ENCODE measurements at places on chromosomes 2 and 18.

- H3K36me3 ChIP-seq: no peaks in the 10 kb centered on the region
- no peaks in the 10 kb centered on the region for H3K27me3 ChIP-seq
- H3K27ac ChIP-seq: no peak overlapping the region
- DNase-seq: no peak
- no peaks in the 10 kb centered on the region for H3K4me1 ChIP-seq
These were observed 229.3 kb downstream of the HNMT start for GRCh38 chr2:138193416-138194213.

GRCh38 chr2:70656421-70657010, 102.9 kb upstream of the TGFA start:
- no peak overlapping the region for H3K4me3 ChIP-seq
- no peaks in the 10 kb centered on the region for H3K36me3 ChIP-seq
- H3K4me1 ChIP-seq: peaks cover 2% of the 10 kb centered on the region
- H3K27ac ChIP-seq: no peak overlapping the region

GRCh38 chr2:60960706-60961105, 56.8 kb upstream of the PEX13 start:
- H3K4me1 ChIP-seq: peaks cover 8% of the 10 kb centered on the region
- H3K27me3 ChIP-seq: no peaks in the 10 kb centered on the region
- H3K4me3 ChIP-seq: no peak overlapping the region
- no peak for DNase-seq

GRCh38 chr2:37894601-37895000, 30.5 kb upstream of the RMDN2 start:
- DNase-seq: no peak
- H3K4me1 ChIP-seq: peaks cover 32% of the 10 kb centered on the region
- H3K36me3 ChIP-seq: no peaks in the 10 kb centered on the region

DNA sequence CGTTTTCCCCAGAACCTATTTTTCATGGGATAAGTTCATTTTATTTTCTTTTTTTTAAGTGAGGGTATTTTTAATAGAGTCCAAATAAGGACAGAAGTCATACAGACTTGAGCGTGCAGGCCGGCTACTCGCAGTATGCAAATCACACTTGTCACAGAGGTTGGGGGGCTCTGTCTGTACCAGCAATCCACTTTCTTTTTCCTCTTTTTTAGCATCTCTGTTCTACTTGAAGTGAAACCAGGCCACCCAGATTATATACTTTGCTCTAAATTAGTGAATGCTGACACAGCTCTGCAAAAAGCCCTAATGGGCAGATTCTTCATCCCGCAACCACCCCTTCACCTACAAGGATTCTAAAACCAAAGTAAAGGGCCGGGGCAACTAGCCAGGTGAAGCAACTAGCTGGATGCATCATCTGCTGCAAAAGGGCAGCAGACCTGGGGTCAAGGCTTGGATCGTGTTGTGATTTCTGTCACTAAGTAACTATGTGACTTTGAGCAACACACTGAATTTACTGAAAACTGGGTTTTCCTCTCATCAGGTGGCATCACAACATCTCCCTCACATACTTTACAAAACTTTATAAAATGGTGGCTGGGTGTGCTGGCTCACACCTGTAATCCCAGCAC, 18.4 kb downstream of the KDSR start:
- no peaks in the 10 kb centered on the region for H3K27me3 ChIP-seq
- no peak overlapping the region for H3K4me3 ChIP-seq
- H3K36me3 ChIP-seq: peaks cover 33% of the 10 kb centered on the region
- peak overlapping the region; percentile 58 for H3K27ac ChIP-seq
- H3K4me1 ChIP-seq: peaks cover 3% of the 10 kb centered on the region
- no peak for DNase-seq

DNA sequence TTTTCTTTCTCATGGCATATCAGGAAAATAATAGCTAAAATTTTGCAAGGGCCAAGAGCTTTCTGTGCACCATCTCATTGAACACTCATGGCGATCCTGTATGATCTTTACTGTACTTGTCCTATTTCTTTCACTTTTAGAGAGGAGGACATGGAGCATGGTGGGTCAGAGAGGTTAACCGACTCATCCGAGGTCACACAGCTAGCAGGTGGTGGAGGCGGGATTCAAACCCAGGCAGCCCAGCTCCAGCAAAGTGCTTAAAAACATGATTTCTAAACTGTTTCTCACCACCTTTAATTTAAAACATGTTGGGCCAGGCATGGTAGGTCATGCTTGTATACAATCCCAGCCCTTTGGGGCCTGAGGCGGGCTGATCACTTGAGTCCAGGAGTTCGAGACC, 6.4 kb downstream of the NGEF start:
- H3K27me3 ChIP-seq: peaks cover 2% of the 10 kb centered on the region
- H3K4me3 ChIP-seq: no peak overlapping the region
- no peaks in the 10 kb centered on the region for H3K36me3 ChIP-seq
- H3K4me1 ChIP-seq: peaks cover under 1% of the 10 kb centered on the region
- H3K27ac ChIP-seq: no peak overlapping the region

DNA sequence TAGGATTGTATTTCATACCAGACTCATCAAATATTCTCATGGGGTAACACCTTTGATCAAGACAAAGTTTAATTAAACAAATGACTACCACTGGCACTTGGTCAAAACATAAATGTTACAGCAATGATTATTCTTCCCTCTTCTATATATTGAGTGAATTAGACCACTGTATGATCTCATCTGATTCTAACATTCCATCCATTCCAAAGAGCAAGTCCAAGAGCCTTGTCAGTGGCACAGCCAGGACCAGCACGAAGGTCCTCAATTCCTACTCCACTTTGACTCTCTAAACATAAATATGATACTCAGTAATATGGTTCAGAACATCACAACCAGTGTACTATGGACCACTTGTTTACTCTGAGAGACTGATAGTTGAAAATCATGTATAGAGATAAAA, 86.4 kb downstream of the AP1S3 start:
- H3K36me3 ChIP-seq: peaks cover 1% of the 10 kb centered on the region
- no peak overlapping the region for H3K27ac ChIP-seq
- DNase-seq: no peak
- H3K4me1 ChIP-seq: peaks cover 8% of the 10 kb centered on the region

DNA sequence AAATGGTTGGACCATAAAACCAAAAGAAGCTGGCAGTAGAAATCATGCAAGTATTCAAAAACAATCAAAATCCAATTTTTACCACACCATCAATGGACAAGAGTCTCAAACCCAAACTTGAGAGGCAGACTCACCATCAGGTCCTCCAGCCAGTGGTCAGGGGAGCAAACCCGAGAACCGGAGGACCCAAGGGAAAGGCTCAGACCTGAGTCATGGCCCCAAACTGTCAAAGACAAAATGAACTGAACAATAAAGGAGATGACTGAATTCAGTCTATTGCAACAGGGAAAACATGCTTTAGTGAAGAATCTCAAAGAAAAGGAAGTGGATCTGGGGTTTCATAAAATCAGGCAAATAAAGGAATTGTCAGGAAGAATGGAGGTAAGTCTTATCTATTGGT, 150.7 kb upstream of the MGAT5 start:
- peaks cover 6% of the 10 kb centered on the region for H3K4me1 ChIP-seq
- H3K36me3 ChIP-seq: no peaks in the 10 kb centered on the region
- no peak for DNase-seq
- H3K27ac ChIP-seq: no peak overlapping the region

DNA sequence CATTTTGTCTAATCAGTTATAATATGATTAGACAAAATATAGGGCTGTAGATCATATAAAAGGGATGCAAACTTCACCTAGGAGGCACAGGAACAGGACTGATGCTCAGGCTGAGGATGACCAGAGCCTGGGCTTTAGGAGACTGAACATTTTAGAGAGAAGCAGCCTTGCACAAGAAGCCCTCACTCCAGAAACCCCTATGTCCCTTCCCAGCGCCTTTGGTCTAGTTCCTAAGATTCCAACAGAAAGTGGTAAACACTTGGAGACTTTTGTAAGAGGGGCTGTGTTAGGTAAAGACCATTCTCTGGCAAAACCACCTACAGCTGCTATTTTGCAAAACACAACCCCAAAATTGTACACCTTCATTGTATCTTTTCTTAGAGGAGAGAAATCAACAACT, 33.2 kb downstream of the GPATCH11 start:
- H3K27me3 ChIP-seq: no peaks in the 10 kb centered on the region
- H3K36me3 ChIP-seq: peaks cover 30% of the 10 kb centered on the region
- no peak overlapping the region for H3K27ac ChIP-seq
- DNase-seq: no peak
- H3K4me1 ChIP-seq: no peaks in the 10 kb centered on the region

DNA sequence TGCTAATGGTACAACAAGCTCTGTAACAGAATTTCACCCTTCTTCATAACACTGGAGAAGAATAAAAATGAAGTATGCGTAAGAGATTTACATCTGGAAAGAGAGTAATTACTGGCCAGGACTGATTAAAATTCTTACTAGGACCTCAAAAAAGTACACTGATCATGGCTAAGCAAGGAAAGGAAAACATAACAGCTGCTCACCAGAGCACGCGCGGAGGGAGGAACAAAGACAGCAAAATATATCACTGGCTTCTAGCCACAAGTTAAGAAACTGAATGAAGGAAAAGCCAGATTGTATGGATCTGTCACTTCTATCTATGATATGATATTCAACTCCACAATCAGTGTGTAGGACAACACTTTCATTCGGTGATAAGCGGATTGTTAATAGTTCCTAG, 15.6 kb upstream of the CYTIP start:
- no peak overlapping the region for H3K27ac ChIP-seq
- no peak overlapping the region for H3K4me3 ChIP-seq

DNA sequence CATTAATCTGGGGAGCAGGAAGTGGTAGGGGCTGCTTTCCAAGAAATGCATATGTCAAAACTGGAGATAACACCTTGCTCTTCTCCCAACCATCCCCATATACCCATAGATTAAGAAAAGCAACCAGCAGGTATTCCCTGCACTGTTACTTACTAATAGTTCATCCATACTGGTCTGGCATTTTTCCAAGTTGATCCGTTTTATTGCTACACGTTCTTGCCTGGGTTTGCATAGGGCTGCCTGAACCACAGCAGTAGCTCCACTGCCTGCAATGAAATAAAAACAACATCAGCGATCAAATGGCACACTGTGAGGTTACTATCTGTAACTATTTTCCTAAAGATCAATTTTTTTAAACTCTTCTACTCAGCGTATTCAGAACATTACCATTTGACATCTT, 65.6 kb downstream of the STK39 start:
- H3K4me3 ChIP-seq: no peak overlapping the region
- H3K27ac ChIP-seq: no peak overlapping the region
- no peak for DNase-seq
- peaks cover 14% of the 10 kb centered on the region for H3K4me1 ChIP-seq
- peaks cover 8% of the 10 kb centered on the region for H3K36me3 ChIP-seq
- H3K27me3 ChIP-seq: no peaks in the 10 kb centered on the region

DNA sequence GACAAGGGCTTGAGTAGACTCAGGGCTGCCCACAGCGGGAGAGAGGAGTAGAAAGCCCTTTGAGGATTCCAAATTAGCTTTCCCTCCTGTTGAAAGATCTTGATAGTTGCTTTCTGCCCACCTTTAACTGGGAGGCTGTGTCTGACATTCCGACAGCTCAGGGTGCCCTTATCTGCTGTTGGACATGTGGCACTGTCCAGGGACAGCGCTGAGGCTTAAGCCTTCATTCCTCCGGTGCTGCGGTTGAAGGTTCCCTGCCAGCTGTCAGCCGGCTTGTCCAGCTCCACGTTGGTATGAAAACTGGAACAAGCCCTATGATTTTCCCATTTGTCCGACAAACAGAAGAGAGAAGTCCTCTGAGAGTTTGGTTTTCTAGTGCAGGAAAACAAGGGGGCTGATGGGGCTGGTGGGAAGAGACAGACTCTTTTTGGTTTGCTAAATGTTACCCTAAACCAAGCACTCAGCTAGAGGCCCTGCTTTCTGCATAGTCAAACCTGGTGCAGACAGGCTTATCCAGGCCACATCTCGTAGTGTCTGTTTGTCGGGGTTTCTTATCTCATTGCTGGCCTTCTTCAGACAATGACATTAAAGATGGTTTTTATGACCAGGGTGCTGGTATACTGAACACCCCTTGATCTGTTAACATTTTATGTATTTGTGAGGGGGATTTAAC, 24.5 kb downstream of the GREB1 start:
- peaks cover 4% of the 10 kb centered on the region for H3K4me1 ChIP-seq
- H3K27me3 ChIP-seq: peaks cover 11% of the 10 kb centered on the region
- H3K4me3 ChIP-seq: no peak overlapping the region
- no peaks in the 10 kb centered on the region for H3K36me3 ChIP-seq

DNA sequence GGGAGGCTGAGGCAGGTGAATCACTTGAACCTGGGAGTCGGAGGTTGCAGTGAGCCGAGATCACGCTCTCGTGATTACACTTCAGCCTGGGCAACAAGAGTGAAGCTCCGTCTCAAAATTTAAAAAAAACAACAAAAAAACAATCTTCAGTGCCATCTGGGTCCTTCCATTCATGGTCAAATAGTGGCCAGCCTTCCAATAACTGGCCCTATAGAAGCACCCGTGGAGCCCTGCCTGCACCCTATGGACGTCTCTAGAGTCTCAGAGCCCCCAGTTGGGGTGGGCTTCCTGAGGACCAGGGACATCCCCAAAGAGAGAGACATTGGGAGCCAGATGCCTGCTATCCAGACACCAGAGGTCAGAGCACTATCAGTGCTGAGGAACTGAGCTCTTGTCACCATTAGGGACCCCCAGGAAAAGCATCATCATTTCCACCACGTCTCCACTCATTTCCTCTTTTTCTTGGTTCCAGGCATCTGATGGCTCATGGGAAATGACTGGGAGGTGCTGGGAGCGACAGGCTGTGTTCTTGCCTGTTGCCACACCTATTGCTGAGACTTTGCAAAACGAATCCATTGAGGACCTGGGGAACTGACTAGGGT, 9.4 kb downstream of the NEU2 start:
- no peaks in the 10 kb centered on the region for H3K4me1 ChIP-seq
- peaks cover 9% of the 10 kb centered on the region for H3K27me3 ChIP-seq
- H3K4me3 ChIP-seq: no peak overlapping the region
- no peak overlapping the region for H3K27ac ChIP-seq
- no peak for DNase-seq

DNA sequence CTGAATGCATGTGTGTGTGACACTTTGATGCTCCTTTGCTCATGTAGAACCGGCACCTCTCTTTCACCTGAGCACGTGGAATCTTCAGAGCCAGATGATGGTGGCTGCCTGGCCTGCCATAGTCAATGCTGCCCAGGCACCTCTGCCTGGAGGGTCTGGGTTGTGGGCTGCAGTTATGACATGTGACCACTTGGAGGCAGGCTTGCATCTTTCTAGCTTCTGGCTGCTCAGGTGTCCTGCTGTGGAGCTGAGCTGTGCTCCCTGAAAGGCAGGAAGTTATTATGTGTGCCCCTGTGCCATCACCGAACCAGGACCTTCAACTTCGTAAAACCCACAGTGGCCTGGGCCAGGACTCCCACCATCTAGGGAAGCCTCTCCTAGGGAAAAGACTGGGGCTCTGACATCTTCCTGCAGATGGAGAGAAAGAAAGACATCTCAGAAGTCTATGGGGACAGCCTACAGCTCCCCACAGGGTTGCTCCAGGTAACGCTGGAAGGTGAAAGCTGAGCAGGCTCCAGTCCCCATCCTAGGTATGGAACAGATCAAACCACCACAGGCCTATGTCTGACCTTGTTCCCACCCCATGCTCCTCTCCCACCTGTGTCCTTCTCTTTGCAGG, 30.2 kb downstream of the PSD4 start:
- peaks cover 6% of the 10 kb centered on the region for H3K36me3 ChIP-seq
- H3K27me3 ChIP-seq: no peaks in the 10 kb centered on the region
- H3K4me1 ChIP-seq: peaks cover 23% of the 10 kb centered on the region
- no peak overlapping the region for H3K4me3 ChIP-seq
- peak; percentile 66 for DNase-seq

Data from memory B cell (primary cell).